ENCODE measurements at places on chromosomes 3 and 15. TPM values are rescaled to one million over a fixed set of nuclear protein-coding genes. Genes with fewer than 3 reads are reported as not detected.
A peak's percentile ranks its signal among the peaks of the same experiment; 100 is the strongest.

GPR149 gene
- total RNA-seq: not detected

SYNPR gene
- not detected for total RNA-seq

DNA sequence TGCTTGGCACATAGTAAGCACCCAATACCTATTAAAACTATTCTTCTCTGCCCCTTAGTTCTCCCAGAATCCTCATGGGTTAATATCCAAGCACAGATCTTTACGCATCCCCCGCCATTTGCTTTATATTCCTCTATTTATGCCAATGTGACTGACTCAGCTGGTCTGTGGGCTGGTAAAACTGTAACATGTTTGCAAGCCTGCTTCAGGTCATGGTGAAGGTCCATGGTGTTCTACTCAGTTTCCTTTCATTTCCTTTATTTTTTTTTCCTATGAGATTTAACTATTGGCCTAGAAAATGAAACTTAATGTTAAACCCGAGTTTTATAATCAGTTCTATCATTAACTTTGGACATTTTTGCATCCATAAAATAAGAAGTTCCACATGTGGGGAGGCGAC, 47.0 kb downstream of the FRMD4B start:
- DNase-seq: no peak

DNA sequence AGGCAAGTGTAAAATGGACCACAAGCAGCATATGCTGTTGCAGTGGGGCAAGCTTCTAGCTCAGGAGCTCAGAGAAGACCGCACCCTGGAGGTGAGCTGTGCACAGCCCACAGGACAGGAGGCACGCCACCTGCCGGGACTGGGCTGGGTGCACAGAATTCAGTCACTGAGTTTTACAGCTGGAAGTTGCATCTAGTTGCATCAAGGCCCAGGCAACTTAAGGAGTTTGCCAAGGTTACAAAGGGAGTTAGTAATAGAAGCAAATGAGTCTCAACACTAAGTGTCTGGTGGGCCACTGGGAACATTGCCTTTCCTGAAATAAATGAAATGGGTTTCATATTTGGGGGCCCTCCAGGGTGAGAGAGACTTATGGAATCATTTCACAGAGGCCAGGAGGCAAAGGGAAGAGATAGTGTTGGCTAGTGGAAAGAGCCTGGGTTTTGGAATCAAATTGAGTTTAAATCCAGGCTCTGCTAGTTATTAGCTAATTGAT, 36.0 kb upstream of the TIMP4 start:
- DNase-seq: no peak

GRCh38 chr3:51982352-51982837, 940 bp upstream of the ACY1 start:
- peak; percentile 61 for DNase-seq
